ENCODE measurements at places on chromosomes 3 and 15.

- peak; percentile 8 for DNase-seq
These were observed 65.6 kb downstream of the SLC6A6 start for GRCh38 chr3:14467814-14468620.

- DNase-seq = no peak
These were observed 202.7 kb upstream of the STRIT1 start for GRCh38 chr3:155496206-155496605.

DNA sequence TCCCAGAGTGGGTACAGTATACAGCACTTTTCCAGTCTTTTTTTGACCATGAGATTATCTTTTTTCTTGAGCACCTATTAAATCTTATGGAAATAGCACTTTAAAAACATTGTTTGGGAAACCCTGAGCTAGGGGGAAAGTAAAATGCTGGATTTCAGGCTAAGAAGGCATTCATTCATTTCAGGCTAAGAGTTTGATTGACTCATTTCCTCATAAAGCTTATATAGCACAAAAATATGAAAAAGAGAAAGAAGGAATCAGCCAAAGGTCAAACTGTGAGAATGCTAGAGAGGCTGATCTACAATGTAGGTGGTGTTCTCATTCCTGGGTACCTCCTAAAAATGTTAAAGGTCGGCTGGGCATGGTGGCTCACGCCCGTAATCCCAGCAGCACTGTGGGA lies 10.5 kb downstream of the TTC23 start:
- no peak for DNase-seq

DNA sequence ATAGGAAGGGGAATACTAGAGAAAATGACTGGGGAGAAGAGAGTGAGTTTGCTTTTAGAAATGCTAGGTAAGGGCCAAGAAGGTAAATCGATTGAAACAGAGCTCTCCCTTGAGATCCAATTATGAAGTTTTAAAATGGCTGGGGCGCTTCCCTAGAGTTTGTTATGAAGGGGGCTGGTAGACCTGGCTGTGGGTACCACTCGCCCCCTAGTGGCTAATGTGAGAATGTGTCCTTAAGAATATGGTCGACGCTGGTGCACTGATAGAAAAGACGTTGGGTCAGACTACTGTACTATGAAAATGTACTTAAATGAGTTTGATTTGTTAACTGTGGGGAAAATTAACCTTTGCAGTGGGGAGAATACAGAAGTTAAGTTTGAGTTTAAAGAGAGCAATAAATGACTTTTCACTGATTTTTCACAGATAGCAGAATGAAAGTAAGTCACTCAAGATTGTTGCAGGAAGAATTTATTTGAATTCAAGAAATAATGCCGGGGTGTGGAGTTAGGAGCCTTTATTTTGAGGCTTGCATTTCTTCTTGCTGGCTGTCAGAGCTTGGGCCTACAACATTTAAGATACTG lies 9.2 kb downstream of the TMPRSS7 start:
- DNase-seq = no peak

- no peak for DNase-seq
These were observed 949.0 kb upstream of the SEMA6D start for GRCh38 chr15:46768287-46768686.

DNA sequence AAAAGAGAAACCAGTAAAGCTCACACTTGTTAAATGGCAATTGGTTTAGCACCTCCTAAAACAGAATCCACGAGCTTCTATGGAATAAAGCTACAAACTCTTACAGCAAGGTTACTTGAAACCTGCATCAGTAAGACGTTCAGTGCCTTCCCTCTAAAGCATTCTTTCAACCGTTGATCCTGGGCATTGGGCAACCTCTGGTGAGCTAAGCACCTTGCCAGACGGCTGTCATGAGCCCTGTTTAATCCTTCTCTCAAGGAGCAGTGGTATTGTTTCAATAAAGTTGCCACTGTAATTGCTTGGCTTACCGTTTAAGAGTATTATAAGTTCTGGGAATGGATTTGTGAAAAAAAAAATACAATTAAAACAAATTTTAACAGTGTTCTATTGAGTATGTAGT lies 75.0 kb downstream of the COL8A1 start:
- no peak for DNase-seq

DNA sequence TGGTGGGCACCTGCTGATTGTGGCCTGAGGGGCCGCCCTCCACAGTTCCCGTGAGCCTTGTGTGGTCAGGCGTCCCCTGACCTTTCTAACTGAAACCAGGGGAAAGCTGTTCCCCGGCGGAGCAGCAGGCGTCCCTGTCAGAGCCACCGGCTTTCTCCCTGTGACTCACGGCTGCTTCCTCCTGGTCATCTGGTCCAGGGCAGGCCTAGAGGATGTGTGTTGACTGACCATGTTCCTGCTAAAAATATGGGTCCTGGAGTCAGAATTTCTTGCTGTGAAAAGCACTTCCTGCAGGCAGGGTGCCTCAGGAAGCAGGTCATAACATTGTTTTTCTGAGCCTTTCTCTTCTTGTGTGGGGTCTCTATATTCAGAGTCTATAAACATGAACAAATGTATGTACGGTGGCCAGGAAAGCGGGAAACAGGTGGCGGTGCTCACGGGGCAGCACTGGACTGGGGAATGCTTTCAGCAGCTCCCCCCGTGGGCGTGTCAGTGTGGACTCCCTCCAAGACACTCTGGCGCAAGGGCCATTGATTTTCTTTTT lies 38.4 kb upstream of the CGNL1 start:
- DNase-seq = no peak

- DNase-seq = no peak
These were observed 329.1 kb upstream of the C2CD4B start for GRCh38 chr15:62494197-62494596.

DNA sequence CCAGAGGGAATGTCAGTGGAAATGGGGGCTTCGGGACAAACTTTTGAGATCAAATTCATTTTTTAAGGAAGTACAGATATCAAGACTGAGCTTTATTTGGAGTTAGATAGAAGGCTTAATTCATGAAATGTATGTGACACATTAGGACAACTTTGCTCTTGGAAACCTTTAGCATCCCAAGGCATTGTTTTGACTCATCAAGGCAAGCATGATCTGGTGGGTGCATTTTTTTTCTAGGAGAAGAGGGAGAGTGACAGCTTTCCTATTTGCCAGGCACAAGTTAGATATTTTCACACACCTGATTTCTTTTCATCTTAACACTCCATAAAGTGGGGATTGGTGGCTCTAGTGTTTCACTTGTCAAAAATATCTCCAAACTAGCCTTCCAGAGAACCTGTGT lies 61.5 kb upstream of the RPL35A start:
- DNase-seq = no peak

GRCh38 chr3:167172377-167172776 lies 207.7 kb downstream of the ZBBX start:
- no peak for DNase-seq

GRCh38 chr3:46485779-46486175 lies 12.0 kb upstream of the RTP3 start:
- no peak for DNase-seq

GRCh38 chr3:45795882-45796765 lies at the start of gene SLC6A20:
SLC6A20 (minus strand) TSS chr3:45796536; CDS start chr3:45796419, 117 bp downstream.
- DNase-seq = no peak

- no peak for DNase-seq
These were observed 2.8 kb downstream of the APOD start for GRCh38 chr3:195580744-195581443.

DNA sequence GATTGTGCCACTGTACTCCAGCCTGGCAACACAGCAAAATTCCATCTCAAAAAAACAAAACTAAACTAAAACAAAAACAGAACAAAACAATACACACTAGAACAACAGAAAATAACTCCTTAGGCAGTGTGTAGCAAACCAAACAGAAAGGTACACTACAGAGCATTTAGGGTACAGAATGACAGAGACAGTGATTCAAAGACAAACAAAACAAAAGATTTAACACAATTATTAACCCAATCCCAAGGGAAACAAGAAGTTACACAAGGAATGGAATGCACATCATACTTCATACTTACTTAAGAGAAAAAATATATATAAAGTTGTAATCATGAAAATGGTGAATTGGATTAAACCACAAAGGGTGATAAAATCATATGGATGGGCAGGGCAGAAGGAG lies 12.9 kb downstream of the SLC25A20 start:
- no peak for DNase-seq

GRCh38 chr15:89165677-89166076 lies 55.7 kb downstream of the RLBP1 start:
- DNase-seq = no peak

- peak; percentile 31 for DNase-seq
These were observed at the start of gene CMTM7 for GRCh38 chr3:32391643-32392535. CMTM7 (plus strand) TSS chr3:32391853; CDS start chr3:32391907, 54 bp downstream.

GRCh38 chr3:189269365-189269764 lies 97.6 kb downstream of the TPRG1 start:
- DNase-seq = no peak

DNA sequence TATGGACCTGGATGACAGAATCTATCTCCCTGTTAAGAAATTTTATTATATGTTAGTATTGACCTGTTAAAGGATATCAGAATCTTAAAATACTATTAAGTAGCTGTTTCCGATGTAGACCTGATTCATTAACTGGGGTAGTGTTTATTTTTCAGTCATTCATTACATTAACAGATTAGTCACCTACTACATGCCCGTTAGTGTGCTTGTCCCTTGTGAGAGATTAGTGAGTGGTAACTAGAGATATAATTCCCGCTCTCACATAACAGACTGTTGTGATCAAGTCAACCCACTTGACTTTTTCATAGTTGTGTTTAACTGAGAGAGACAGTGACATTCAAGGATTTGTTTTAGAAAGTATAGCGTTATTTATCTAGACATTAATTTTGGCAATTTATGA lies 166.8 kb downstream of the TCF12 start:
- DNase-seq = no peak

- no peak for DNase-seq
These were observed 72.4 kb downstream of the CHDH start for GRCh38 chr3:53773611-53774368.

GRCh38 chr3:83890039-83890762 lies 1068.6 kb upstream of the CADM2 start:
- no peak for DNase-seq

DNA sequence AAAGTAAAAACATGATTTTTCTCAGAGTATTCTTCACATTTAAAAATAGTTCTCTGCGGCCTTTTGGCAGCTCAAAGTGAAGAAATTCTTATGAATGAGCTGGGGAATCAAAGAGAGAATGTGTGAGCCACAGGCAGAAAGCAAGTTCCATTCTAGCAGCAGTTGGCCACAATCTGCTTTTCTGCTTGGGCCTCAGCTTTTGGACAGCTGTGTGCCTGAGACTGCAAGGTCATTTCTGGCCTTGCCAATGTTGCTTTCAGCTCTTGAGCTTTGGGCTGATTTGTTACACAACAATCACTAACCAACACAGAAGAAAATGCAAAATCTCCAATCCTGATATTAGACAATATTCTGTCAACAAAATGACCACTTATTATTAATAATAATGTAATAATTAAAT lies 14.4 kb upstream of the TM4SF4 start:
- DNase-seq = no peak

GRCh38 chr3:179955809-179956208 lies 80.9 kb downstream of the PEX5L start:
- no peak for DNase-seq

DNA sequence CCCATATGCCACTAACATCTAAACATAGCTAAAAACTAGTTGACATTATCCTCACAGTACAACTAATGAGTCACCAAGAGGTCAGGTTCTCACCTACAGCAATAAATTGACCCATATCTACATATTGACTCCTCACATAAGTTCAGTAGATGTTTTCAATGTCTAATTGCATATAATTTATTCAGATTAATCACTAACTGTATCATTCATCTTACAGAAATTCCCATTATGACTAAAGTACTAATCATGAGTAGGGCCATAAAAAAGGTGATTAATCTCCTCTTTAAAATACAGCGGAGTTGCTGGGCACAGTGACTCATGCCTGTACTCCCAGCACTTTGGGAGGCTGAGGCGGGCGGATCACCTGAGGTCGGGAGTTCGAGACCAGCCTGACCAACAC lies 82.4 kb upstream of the ST3GAL6 start:
- DNase-seq = no peak

DNA sequence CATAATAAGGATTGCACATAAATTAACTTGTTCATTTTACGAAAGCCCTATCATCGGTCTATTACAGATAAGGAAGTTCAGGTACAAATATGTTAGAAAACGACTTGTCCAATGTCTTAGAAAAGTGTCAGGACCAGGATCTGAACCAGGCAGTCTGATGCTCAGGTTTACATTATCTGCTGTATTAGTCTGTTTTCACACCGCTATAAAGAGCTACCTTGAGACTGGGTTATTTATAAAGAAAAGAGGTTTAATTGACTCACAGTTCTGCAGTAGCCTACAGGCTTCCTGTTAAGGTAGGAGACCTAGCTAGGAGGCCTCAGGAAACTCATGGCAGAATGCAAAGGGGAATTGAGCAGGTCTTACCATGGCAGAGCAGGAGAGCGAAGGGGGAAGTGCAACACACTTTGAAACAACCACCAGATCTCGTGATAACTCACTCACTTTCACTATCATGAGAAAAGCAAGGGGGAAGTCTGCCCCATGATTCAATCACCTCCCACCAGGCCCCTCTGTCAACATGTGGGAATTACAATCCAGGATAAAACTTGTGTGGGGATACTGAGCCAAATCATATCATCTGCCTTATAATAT lies 45.8 kb upstream of the GOLIM4 start:
- DNase-seq = no peak

DNA sequence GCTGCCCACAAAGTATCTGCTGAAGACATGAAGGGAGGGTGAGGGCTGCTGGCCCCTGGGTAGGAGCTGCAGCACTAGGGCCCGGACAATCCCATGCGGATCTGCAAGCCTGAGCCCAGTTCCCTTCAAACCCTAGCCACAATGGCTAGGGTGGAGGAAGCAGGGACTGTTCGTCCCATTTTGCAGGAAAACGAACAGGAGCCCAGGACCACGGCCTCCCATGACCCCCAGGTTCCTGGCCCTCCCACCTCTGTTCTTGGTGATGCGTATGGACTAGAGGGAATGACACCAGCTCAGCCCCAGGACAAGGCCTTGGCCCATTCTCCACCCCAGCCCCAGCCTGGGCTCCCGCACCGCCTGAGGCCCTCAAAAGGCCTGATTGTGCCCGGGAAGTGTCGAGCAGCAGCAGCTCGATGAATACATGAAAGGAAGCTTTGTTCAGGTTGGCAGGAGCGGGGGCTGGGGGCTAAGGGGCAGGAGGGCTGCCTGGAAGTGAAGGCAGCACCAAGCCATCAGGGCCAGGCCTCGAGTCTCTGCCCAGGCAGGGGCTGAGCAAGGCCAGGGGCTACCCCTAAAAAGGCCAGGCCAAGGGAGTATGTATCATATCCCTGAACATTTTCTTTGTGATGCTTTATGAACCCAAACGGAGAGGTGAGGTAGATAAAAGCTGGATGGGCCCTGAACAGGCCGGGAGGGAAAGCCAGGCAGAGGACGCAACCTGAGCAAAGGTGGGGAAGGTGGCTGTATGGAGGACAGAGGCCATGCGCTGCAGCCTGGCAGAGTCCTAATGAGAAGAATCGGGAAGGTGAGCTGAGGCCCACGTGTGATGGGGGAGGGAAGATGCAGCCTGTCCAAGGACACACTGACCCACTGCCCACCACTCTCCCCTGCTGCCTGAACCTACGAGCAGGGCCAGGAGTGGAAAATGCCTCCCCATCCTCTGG lies 12.2 kb downstream of the SEMA7A start:
- DNase-seq = no peak

GRCh38 chr3:171173736-171174135 lies 147.2 kb upstream of the SLC2A2 start:
- no peak for DNase-seq

- no peak for DNase-seq
These were observed 326.9 kb upstream of the CTNNB1 start for GRCh38 chr3:40872258-40872920.

Measured in activated CD4-positive, CD25-positive, alpha-beta regulatory T cell (primary cell).